ENCODE measurements at places on chromosomes 16 and 17.

DNA sequence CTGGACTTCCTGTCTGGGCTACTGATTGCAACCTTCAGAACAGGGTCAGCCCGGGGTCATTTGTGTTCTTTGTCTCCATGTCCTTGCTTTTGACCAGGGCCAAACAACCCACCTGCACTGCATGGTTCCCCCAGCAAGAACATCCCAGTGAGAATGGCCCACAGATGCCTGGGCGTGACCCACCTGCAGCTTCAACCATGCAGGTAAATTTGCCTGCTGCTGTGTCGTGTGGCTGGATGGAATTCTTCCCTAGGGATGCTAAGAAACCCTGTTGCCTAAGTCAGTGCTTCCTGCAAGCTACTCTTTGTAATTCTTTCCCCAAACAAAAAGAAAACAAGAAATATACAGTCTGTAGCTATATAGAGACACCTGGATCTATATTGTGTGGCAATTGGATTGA lies 12.5 kb downstream of the CDH13 start:
- no peak for DNase-seq

- no peak for DNase-seq
Observed at GRCh38 chr16:84678541-84678940, 21.3 kb upstream of the USP10 start.

GRCh38 chr17:79400989-79401703 lies 209.7 kb downstream of the RBFOX3 start:
- peak; percentile 27 for DNase-seq

DNA sequence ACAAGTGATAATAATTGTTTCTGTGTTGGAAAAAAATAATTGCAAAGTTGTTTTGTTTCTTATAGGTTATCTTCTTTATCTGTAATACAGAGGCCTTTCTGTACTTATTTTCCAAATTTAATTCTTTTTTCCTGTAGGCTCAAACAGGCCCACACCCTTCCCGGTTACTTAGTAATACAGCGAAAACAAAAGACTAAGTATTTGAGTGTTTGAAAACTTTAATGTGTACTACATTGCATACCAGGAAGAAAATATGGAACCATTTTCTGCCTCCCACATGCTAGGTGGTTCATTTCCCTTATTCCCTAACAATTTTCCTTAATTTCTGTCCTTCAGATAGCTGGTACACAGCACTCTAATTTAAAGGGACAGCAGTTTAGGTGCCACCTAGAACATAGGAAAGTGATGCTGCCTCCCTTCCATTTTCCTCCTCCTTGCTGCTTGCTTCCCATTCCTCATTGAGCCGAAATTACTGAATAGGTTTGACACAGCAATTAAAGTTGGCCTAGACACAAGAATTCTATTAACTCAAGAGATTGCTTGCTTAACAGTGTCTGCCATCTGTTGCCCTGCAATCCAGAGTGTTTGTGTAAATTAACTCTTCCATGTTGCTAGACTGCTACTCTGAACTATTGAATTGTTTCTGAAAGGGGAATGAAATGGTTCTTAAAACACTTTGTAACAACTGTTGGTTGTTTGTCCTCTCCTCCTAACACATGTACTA lies 24.2 kb downstream of the CYB5B start:
- no peak for DNase-seq

DNA sequence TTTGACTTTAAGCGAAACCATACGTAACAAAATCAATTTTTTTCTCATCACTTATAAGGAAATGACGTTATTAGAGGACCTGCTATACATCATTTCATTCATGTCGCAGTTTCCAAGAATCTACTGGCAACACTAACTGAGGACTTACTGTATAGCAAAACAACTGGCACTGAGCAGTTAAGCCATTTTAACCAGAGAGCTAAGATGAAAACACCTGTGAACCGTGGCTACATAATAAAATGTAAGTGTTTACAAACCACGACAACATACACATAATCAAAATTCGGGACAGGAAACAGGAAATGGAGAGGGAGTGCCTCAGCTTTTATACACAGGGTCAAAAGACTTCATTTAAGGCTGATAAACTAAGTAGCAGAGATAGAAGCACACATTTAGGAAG lies 29.5 kb downstream of the METTL16 start:
- no peak for DNase-seq

- no peak for DNase-seq
Observed at GRCh38 chr17:31461227-31461810, 69.8 kb downstream of the RAB11FIP4 start.

DNA sequence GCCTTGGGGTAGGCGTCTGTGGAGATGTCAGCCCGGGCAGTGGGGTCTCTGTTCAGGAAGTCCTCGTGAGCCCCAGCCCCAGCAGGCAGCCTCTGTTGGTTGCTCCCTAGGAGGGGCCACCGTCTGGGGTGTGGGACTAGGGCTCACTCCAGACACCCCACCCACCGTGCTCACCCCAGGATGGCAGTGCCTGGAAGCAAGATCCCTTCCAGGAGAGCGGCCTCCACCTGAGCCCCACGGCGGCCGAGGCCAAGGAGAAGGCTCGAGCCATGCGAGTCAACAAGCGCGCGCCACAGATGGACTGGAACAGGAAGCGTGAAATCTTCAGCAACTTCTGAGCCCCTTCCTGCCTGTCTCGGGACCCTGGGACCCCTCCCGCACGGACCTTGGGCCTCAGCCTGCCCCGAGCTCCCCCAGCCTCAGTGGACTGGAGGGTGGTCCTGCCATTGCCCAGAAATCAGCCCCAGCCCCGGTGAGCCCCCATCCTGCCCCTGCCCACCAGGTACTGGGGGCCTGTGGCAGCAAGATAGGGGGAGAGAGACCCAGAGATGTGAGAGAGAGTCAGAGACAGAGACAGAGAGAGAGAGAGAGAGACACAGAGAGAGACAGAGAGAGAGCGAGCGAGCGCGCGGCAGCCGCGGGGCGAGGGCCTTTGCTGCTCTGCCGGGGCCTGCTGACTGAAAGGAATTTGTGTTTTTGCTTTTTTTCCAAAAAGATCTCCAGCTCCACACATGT lies 9.8 kb downstream of the NTHL1 start:
- no peak for DNase-seq

DNA sequence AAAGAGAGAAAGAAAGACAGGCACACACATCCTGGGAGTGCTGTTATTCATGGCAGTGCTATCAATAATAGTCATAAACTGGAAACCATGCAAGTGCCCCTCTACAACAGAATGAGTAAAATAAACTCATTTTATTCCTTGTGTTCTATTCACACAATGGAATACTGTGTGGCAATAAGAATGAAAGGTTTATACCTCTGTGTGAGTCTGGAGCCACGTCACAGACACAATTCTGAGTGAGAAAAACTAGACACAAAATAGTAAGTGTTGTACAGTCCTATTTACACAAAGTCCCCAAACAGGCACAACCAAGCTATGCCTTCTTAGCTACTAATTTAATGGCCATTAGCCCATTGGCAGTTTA lies 429.7 kb downstream of the SLC39A11 start:
- no peak for DNase-seq

- no peak for DNase-seq
Observed at GRCh38 chr16:4384509-4384942, 12.9 kb downstream of the VASN start.
